ENCODE measurements at places on chromosomes 2 and 18. TPM values are rescaled to one million over a fixed set of nuclear protein-coding genes. Genes with fewer than 3 reads are reported as not detected.

DNA sequence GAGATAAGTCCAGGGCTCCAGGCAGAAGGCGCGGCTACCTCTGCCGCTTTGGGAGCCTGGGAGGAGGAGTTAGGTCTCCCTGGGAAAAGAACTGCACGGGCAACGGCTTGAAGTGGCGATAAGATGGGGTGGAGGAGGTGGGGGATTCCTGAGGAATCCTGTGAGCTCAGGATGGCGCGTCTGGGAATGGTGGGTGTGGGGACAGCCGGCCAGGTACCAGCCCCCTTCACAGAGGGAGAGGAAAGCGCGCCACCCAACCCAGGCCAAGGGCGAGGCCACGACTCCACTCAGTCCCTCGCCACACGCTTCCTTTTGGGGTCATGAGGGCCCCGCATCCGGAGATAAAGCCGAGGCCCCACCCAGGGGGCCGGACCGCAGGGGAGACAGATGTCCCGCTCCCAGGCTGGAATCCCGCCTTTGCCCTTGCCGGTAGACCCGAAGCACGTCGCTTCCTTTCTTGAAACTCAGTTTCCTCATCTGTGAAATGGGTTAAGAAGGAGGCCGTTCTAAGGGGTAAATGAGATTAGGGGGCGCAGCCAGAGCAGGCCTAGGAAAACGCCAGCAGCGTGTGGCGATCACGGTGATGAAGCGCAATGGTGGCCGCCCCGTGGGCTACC lies 1.7 kb upstream of the CTDSP1 start:
- peak; percentile 90 for DNase-seq

GRCh38 chr2:18959952-18960717 lies 370.8 kb upstream of the NT5C1B start:
- no peak for DNase-seq

- peak; percentile 48 for DNase-seq
Measured at GRCh38 chr2:144515696-144516410, 4.1 kb downstream of the ZEB2 start.

- peak; percentile 76 for DNase-seq
Measured at GRCh38 chr2:17518212-17519154, at the start of gene RAD51AP2. TSS of gene RAD51AP2 (minus strand) at chr2:17518440. CDS start at chr2:17518415, 25 bp downstream.

DNA sequence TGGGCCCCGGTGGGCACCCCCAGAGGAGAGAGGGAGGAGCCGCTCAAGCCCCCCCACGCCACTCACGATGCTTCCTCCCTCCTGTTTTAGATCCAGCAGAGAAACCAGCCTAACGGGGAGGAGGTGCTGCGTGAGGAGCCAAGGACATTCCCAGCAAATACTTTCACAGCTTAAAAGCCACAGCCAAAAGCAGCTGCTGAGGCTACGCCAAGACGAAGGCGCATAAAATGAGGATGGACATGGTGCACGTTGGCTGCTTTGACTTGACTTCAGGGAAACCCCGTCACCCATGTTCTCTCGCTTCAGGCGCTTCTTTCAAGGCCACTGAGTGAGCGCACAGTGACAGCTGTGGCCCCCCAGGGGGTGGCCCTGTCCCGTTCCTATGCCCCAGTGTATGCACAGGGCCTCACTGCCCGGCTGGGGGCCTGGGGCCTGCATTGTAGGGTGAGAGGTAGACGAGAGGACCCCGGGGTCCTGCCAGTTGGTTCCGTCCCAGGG lies 72.1 kb upstream of the PXDN start:
- DNase-seq = peak; percentile 10

DNA sequence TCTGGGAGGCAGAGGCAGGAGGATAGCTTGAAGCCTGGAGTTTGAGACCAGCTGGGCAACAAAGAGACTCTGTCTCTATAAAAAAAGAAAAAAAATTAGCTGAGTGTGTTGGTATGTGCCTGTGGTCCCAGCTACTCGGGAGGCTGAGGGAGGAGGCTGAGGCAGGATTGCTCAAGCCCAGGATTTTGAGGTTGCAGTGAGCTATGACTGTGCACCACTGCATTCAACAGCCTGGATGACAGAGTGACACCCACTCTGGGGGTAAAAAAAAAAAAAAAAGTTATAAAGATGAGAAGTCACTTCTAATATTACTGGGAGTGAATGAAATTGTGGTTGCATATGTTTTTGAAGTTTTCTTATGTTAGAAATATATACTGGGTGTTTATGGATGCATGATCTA lies 71.6 kb downstream of the C2orf74 start:
- DNase-seq = no peak

VWA3B gene
- total RNA-seq = not detected

ALKAL2 gene
- total RNA-seq = not detected

GLB1L gene
- total RNA-seq = 8.0 TPM

FRZB gene
- total RNA-seq = 0.10 TPM

KLF11 gene
- 9.6 TPM for total RNA-seq

Measured in M059J (cell line).